ENCODE measurements at places on chromosomes 16 and 17.

- DNase-seq, result no peak
Observed at GRCh38 chr17:18772471-18772870, 8.5 kb upstream of the TVP23B start.

DNA sequence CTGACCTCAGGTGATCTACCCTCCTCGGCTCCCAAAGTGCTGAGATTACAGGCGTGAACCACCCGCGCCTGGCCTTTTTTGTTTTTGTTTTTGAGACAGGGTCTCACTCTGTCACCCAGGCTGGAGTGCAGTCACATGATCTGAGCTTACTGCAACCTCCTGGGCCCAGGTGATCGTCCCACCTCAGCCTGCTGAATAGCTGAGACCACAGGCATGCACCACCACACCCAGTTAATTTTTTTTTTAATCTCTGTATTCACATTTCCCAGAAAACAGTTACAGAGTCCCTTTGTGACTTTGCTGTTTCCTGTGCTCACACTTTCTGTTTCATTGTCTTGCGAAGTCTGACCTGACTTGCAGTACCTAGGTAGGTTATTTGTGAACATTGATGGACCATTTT, 2.7 kb downstream of the CLUAP1 start:
- no peak for DNase-seq

DNA sequence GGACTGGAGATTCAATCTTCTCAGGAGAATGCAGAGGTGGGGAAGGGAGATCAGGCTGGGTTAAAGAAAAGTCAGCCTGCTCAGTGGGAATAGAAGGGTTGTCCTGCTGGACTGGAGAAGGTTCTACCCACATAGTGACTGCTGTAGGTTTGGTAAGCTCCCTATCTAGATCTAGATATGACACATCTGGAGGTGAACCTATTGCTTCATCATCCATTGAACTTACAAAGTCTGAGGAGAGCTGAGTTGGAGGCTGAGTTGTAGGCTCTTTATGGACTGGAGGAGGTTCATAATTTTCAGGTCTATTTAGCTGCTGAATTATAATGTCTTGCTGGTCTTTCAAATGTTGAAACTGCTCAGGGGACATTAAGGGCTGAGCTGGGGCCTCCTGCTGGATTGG, 46.0 kb upstream of the NF1 start:
- DNase-seq, result no peak

DNA sequence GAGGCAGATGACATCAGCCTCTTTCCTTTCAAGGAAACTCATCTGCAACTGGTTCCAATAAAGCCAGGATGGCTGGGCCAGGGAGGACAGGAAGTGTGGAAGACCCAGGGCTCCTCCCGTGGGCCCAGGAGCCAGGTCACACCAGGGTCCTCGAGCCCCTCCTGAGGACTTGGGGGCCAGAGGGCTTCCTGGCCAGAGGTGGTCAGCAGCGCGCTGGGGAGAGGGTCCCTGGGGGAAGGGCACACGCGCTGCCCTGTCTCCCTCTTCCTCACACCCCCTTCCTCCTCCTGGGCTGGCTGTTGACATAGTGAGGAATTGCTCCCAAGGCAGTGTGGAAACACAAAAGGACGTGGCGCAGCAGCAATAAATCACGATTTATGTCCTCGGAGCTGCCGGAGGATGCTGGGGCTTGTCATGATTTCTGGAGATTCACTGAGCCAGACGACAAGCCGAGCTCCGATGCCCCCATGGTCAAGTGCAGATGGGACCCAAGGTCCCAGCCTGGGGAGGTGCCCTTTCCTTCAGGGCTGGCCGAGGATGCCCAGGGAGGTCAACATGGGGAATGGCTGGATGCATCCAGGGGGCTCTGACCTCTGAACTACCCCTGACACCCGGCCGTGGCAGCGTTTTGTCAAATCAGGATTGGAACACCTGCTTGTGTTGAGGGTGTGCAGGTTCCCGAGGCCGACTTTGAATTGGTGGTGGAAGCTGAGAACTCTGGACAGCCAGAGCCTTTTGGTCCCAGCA, 152.6 kb downstream of the IRF8 start:
- DNase-seq, result no peak

- DNase-seq, result no peak
Observed at GRCh38 chr16:89074803-89075688, 18.6 kb upstream of the ACSF3 start.

- peak; percentile 89 for DNase-seq
Observed at GRCh38 chr16:85446951-85447692, 166.0 kb upstream of the GSE1 start.

- no peak for DNase-seq
Observed at GRCh38 chr17:19805006-19805405, 56.9 kb upstream of the ALDH3A1 start.

DNA sequence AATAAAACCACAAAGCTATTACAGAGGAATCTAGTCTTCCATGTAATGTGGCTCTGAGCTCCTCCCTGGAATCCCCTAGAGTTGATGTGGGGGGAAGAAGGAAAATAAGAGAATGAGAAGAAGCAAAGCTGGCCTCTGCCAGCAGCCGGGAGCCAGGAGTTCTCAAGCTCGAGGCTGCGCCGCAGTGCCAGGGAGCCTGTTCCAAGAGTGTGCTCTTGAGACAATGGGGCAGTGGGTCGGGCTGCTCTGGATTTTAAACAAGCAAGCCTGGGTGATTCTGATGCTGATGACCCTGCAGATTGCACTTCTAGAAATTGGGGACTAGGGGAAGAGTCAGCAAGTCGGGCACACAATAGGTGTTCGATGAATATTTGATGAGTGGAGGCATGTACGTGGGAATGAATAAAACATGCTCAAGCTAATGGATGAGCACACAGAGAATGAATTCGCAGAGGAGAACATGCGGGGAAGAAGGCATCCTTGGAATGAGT, 119.9 kb downstream of the CMIP start:
- no peak for DNase-seq

- DNase-seq, result no peak
Observed at GRCh38 chr17:27353033-27353460, 59.1 kb downstream of the WSB1 start.

- no peak for DNase-seq
Observed at GRCh38 chr16:89596061-89596689, 17.3 kb upstream of the DPEP1 start.

DNA sequence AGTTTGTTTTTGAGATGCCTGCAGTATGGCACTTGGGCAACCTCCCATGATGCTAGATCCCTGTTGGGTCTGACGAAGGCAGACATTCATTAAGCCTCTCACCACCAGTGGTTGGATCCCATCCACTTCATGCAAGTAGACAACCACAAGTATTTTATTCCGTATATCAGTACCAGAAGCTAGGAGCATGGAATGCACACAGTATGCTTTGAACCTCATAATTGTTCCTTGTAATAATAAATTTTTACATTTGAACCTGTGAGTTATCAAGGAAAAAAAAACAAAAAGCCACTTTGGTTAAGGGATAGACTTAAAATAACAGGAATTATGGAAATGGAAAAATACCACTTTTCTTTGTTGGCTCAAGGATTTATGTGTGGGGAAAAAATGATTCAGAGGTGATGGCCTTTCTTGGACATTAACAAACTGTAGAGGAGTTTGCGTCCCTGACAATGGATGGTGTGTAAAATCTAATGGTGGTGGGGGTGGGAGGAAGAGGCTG, 107.1 kb upstream of the KCNJ16 start:
- DNase-seq, result no peak

- peak; percentile 26 for DNase-seq
Observed at GRCh38 chr16:11356573-11357331, 11.5 kb downstream of the RMI2 start.

DNA sequence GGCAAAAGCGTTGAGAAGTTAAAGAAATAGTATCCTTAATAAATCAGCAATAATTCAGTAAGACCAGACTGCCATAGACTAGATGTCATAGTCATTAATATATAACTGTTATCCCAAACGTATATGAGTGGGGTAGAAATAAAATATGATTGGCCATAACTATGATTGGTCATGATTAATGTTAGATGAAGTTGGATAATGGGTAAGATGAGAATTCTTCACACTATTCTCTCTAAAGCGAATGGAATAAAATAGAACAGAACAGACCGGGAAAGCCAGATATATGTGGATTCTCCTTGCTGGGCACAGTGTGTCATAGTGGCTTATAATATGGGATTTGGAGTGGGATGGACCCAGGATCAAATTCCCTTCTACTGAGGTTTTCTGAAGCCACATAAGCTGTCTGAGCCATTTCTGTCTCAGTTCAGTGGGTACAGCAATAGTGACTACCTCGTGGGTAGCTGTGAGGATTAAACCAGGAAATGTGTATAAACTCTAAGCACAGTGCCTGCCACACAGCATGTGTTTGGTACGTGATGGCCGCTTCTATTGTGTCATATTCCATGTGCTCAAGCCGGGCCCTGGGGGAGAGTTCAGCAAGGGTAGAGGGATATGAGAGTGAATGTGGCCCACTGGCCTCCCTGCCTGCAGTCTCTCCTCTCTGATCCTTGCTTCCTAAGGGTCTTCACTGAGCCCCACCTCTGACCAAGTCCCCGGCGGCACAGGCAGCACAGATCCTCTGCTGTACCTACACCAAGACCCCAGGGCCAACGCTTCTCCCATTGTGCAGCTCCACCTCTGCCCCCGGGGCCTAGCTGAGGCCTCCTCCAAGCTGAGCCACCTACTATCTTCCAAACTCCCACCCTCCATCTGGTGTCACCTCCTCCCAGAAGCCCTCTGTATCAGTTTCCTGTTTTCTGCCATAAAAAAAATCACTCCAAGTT, 3.7 kb downstream of the CETP start:
- no peak for DNase-seq

GRCh38 chr16:75264999-75265910, 13.8 kb upstream of the BCAR1 start:
- DNase-seq, result no peak

DNA sequence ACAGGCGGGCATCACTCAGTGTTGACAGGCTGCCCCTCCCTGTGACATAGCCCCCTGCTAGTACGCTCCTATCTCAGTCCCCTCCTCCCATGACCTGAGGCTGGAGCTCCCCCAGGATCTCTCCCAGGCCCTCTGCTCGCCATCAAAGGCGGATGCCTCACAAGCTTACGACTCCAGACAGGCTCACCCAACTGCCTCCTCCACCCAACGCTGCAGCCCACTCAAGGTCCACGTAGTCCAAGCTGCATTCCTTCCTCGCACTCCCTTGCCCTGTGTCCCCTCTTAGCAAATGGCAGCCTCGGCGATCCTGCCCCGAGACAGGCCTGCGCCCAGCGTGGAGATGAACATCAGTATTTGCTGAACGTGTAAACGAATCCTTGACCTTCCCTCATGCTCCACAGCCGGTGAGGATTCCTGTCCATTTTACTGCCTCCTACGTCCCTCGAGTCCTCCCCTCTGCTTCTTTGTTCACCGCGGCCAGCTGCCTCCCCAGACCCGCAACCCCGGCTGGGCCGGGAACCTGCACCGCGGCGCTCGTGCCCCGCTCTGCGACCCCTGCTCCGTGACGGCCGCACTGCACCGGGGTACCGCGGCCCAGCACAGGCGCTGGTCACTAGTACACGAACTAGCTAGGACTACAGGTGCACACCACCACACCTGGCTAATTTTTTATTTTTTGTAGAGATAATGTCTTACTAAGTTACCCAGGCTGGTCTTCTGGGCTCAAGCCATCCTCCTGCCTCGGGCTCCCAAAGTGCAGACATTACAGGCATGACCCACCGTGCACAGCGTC, 838 bp upstream of the TMEM97 start:
- DNase-seq, result no peak

- DNase-seq, result no peak
Observed at GRCh38 chr16:15523092-15523541, 88.7 kb downstream of the BMERB1 start.

DNA sequence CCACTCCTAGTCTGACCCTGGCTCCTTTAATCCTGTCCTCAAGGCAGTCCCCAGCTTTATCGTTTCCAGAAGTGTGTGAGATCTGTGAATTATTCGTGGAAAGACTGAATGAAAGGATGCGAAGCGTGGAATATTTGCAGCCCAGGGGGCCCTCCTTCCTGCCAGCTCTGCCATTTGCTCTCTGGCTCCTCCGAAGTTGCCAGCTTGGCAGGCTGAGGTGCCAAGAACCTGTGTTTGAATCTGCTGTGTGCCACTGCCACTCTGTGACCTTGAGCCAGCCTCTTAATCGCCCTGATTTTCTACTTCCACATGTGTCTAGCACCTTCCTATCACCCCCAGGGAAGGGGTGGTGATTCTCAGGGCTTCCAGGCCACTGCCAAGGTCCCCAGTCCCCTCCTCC, 10.8 kb downstream of the TBKBP1 start:
- no peak for DNase-seq

DNA sequence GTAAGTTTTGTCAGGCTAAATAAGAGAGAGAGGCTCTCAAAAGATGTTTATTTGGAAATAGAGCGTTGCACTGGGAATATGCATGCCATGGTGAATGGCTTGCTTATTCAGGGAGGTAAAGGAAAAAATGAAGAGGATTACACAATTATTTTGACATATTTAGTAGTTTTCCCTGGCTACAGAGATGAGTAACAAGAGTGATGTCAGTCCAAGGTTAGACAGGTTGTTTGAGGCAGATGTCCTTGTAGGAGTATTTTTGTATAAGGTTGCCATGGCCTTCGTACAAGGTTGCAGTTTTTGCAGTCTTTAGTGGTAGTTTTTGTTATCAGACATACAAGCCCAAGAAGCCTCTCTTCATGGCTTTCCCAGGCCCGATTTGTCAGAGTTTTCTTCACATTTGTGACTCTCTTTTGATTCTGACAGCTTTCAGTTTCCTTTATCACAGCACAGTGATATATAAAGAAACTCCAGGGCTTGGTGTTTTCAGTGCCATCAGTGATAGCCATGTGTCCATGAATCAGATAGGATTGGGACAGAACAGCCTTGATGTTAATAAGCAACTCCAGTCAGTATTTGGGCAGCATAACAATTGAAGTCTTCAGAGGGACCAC, 18.7 kb upstream of the LGALS9 start:
- DNase-seq, result no peak

DNA sequence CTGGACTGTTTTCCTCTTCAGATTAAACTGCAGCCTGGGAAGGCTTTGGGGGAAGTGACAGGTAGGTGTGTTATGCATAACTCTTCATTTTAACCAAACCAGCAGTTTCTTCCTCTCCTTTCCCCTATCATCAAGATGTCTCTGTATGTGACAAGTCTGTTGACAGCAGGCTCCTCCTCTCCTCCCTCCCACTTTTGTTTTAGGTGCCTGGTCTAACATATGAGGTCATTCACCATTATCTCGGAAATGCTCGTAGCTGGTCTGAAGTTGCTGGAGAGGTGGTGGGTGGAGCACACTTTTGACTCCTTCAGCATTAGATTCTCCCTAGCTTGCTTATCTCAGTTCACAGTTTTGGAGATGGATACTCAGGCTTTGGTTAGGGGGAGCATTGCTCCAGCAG, 571.0 kb upstream of the EEF2KMT start:
- DNase-seq, result no peak

- DNase-seq, result no peak
Observed at GRCh38 chr16:67529582-67530012, 968 bp downstream of the RIPOR1 start.
